ENCODE measurements at places on chromosomes 3 and 15.

DNA sequence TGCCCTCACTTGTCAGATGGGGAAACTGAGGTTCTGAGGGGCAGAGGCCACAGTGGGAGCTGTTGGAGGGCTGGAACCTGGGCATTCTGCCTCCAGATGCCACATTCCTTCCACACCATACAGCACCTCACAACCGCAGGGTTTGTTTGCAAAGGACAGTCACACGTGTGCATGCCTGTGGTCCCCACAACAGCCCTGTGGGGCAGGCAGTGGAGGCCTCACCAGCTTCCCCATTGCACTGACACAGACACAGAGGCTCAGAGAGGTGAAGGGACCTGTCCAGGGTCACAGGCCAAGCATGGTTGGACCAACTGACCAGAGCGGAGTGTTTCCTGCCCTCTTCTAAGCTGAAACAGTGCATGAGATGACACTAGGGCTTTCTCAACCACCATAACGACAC lies 75.2 kb upstream of the SEC13 start:
- no peak for DNase-seq

GRCh38 chr3:108123326-108123725 lies 32.5 kb upstream of the CD47 start:
- DNase-seq = no peak

- DNase-seq = no peak
Measured at GRCh38 chr3:130960139-130960795, 66.4 kb downstream of the ASTE1 start.

GRCh38 chr15:82892573-82892972 lies 59.9 kb downstream of the HOMER2 start:
- no peak for DNase-seq

GRCh38 chr3:112776000-112776399 lies 70.7 kb downstream of the CD200R1L start:
- DNase-seq = no peak

- no peak for DNase-seq
Measured at GRCh38 chr3:86634361-86634760, 356.6 kb downstream of the VGLL3 start.

- DNase-seq = peak; percentile 17
Measured at GRCh38 chr3:72997421-72997961, 880 bp downstream of the PPP4R2 start.

DNA sequence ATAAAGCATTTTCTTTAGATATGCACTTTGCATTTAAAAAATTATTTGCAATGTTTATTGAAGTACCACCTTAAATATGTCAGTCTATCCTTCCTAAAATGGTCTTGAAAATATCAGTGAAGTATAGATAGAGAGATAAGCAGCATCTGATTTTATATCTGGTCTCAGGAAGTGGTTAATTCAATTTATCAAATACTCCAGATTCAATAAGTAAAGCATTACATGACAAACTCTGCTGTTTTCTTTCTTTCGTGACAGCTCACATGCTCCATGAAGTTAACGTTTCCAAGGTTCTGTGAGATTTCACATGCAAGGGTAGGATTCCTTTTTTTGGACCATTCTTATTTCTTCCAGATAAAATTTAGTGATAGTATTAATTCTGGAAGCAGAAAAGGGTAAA lies 775.4 kb upstream of the ROBO1 start:
- no peak for DNase-seq

DNA sequence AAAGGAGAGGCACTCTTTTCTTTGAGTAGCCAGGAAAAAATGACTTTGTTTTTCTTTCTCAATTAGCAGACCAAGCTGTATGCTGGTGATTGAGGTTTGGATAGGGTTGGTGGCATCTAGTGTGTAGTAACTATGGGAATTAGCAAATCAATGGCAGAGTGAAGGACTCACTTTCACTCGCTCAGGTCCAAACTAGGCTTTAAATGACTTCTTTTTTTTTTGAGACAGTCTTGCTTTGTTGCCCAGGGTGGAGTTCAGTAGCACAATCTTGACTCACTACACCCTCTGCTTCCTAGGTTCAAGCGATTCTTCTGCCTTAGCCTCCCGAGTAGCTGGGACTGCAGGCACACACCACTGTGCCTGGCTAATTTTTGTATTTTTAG lies 35.9 kb downstream of the PRKCI start:
- no peak for DNase-seq

- DNase-seq = no peak
Measured at GRCh38 chr3:139238281-139239030, 105.4 kb upstream of the MRPS22 start.

GRCh38 chr15:26682598-26683164 lies 90.2 kb downstream of the GABRB3 start:
- no peak for DNase-seq

GRCh38 chr3:73243740-73244139 lies 182.3 kb downstream of the EBLN2 start:
- DNase-seq = no peak

Measured in NCI-H1436 (cell line).